Thymus (tissue), 14 donors: ENCODE measurements at places on chromosomes 6 and 20. TPM values are rescaled to one million over a fixed set of nuclear protein-coding genes. Genes with fewer than 3 reads are reported as not detected.

Gene PRPH2
- 0.39 TPM for polyA plus RNA-seq

Gene HLA-DOB
- 40.1 TPM for polyA plus RNA-seq

Gene TASP1
- polyA plus RNA-seq = 19.9 TPM

Gene C20orf96
- polyA plus RNA-seq = 4.3 TPM

Gene PCSK2
- polyA plus RNA-seq = 0.18 TPM

Gene PRRT1
- 6.1 TPM for polyA plus RNA-seq
